NCI-H510A (cell line): ENCODE measurements at places on chromosomes 6 and 20.

DNA sequence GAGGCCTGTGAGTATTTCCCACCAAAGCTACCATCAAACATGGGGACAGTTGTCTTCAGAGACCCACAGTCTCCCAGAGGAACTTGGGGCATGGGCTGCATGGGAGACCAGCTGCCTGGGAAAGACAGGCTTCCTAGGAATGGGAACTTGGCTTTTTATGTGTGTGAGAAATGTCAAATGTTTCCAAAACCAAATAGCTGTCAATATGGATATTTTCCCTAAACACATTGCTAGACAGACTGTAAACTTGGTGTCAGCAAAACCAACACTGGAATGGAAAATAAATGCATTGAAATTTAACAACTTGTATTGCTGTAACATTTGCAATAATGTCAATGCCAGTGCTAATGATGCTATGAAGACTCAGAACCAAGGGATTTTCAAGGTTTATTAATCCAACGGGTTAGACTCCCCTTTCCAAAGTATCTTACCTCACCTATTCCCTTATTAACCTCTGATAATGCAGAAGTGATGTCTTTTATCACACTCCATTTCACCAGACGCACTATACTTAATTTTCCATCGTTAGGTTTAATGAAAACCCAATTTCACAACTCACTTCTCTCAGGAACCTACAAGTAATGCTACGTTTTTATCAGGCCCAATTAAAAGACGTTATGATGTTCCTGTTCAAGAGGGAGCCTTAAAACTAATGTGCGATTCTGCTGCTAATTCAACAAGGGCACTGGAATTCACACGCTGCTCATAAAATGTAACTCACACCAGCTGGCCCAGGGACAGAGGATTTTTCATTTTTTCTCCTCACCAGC, 546.1 kb upstream of the CHD6 start:
- DNase-seq, result no peak

GRCh38 chr20:54606380-54606779, 131.0 kb downstream of the DOK5 start:
- DNase-seq, result no peak

DNA sequence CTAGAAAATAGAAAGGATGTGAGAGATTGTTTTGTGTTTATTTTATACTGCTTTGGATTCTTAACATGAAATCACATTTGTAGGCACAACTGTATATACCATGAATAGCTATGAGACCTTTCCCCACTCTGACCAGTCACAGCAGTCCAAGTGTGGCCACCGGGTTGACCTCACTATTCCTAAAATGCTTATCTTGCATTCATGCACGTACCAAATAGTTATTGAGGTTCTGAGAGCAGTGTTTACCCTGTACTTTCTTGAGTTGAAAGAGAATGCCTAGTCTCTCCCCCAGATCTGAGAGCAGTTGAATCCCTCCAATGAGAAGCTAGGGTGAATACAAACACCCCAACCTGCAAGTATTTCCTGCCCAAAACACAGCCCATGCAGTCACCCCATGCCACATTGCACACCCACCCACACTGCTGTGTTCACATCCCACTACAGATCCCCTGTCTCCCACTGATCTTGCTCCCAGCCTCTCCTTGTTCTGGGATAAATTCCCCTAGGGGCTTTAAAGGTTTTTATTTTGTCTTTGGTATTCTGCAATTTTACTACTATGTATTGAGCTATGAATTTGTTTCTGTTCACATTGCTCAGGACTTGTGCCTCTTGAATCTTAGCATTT, 51.6 kb downstream of the GOPC start:
- DNase-seq, result no peak

GRCh38 chr6:109695468-109695867, 4.4 kb downstream of the FIG4 start:
- no peak for DNase-seq

- no peak for DNase-seq
These were observed 449.4 kb upstream of the CDH4 start for GRCh38 chr20:60802676-60803075.

GRCh38 chr20:33084722-33085121, 5.3 kb downstream of the BPIFB4 start:
- DNase-seq, result no peak

DNA sequence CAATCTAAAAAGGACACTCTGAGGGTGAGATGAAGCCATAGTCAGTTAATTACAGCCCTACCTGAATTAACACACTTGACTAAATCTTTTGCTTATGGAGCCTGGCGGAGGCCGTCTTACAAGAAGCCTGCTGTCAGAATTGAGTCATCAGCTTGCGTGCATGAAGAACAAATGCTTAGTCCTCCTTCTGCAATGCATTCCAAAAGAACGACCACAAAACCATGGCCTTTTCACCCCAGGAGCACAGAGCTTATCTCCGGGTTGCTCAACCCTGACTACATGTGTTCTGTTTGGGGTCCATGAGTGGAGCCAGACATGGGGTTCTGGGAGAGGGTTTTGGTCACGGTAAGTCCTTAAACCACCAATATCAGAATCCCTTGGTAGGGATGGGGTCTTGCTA, 318.1 kb downstream of the CLIC5 start:
- DNase-seq, result no peak

DNA sequence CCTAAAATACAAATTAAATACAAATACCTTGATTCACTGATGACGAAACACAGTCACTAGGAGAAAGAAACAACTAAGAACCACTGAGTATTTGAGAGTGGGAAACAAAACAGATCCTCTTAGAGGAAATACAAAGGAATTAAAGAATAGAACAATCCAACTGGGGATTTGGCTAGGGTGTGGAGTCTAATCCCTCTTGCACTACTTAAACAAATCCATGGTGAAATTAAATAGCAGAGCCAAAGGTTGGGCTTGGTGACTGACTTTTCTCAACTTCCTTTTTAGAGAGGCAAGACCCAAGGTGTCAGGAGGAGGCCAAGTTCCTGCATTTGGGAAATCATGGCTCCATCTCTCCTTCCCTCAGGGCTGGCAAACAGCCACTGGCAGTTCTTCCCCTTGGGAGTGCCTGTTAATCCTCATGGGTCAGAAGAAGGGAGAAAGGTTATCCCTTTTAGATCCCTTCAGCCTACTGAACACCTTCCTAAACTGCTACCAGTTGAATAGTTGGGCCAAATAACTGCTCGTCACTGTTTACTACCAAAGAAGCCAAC, 101.2 kb upstream of the TRAF3IP2 start:
- DNase-seq, result no peak

- DNase-seq, result no peak
These were observed 1.3 kb upstream of the PPP1R3G start for GRCh38 chr6:5083813-5084359.

- no peak for DNase-seq
These were observed 221.9 kb upstream of the ZNF217 start for GRCh38 chr20:53815509-53815908.

- DNase-seq, result no peak
These were observed 22.1 kb upstream of the TENT5A start for GRCh38 chr6:81774542-81774941.

GRCh38 chr6:136408204-136408603, 118.6 kb upstream of the BCLAF1 start:
- DNase-seq, result no peak

GRCh38 chr6:56732517-56732916, 89.8 kb upstream of the DST start:
- DNase-seq, result no peak

- no peak for DNase-seq
These were observed 96.5 kb downstream of the SNAP25 start for GRCh38 chr20:10315138-10315537.

DNA sequence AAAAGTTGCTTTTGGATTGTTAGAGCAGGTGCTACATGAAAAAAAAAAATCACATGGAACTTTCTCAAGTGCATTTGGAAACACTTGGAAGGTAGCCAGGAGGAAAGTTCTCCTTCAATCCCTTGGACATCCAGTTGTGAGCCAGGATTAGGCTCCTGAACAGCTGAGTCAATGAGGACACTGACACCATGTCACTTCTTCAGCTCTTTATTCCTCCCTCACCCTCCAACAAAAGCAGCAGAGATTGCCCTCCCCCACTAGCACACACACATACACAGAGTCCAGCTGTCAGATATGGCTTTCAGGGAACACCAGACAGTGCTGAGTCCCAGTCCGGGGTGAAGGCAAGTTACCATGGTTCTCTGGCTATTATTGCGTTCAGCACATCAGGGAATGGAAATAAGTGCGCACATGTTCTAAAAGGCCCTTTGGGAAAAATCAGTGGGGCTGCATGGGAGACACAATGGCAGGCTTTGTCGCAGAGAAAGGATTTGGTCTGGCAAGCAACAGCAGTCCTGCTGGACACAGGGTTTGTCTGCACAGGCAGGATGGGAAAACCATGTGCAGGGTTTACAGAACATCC, 124.7 kb upstream of the MARCKS start:
- no peak for DNase-seq

DNA sequence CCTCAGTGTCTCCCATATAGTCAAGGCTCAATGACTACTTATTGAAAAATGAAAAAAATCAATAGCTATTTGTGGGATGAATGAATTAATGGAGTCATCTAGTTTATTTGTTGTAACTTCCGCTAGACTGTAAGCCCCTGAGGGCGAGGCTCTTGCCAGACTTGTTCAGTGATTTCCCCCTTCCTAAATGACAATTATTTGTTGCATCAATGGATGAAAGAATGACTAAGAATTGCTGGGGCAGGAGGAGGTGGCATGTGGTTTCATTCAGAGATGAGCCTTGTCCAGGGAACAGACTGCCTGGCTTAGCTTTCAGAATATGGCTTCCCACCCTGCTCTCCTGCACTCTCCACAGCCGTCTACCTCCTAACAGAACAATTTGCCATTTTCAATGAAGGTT, 1.1 kb upstream of the PRELID3B start:
- DNase-seq, result no peak

DNA sequence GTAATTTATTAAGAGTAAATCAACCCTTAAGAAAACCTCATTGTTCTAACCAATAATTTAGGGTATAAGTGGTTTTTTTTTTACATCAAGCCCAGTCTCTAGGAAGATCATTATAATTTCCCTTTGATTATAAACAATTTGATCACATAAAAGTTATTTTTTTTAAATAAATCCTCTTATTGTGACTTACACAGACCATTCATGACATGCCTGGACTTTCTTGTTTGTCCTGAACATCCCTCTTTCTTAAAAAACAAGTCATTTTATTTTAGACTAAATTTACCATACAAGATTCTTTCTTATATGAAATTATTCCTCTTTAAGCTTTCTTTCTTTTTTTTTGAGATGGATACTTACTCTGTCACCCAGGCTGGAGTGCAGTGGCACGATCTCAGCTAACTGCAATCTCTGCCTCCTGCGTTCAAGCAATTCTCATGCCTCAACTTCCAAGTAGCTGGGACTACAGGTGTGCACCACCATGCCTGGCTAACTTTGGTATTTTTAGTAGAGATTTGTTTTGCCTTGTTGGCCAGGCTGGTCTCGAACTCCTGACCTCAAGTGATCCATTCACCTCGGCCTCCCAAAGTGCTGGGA, 53.6 kb upstream of the AGPAT4 start:
- no peak for DNase-seq

GRCh38 chr20:43046966-43047365, 142.7 kb downstream of the PTPRT start:
- DNase-seq, result peak; percentile 11

GRCh38 chr6:46735720-46736031, 501 bp upstream of the PLA2G7 start:
- DNase-seq, result no peak

DNA sequence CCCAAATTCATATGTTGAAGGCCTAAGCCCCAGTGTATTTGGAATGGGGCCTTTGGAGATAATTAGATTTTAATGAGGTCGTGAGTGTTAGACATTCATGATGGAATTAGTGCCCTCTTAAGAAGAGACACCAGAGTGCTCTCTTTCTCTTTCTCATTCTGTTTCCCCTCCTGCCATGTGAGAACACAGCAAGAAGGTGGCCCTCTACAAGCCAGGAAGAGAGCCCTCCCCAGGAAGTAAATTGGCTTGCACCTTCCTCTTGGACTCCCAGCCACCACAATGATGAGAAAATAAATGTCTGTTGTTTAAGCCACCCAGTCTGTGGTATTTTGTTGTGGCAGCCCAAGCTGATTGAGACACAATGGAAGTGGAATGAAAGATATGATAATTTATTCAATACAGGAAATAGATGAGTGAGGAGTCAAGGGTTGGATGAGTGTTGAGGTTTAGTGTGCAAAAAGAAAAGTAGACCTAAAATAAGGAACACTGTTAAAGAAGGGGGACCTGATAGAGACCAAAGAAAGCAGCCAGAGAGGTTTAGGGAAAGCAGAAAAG, 25.9 kb upstream of the ATXN1 start:
- DNase-seq, result no peak

- DNase-seq, result no peak
These were observed 493.3 kb downstream of the ADGRB3 start for GRCh38 chr6:69128411-69128810.

GRCh38 chr6:38279963-38280588, 359.7 kb downstream of the BTBD9 start:
- no peak for DNase-seq

DNA sequence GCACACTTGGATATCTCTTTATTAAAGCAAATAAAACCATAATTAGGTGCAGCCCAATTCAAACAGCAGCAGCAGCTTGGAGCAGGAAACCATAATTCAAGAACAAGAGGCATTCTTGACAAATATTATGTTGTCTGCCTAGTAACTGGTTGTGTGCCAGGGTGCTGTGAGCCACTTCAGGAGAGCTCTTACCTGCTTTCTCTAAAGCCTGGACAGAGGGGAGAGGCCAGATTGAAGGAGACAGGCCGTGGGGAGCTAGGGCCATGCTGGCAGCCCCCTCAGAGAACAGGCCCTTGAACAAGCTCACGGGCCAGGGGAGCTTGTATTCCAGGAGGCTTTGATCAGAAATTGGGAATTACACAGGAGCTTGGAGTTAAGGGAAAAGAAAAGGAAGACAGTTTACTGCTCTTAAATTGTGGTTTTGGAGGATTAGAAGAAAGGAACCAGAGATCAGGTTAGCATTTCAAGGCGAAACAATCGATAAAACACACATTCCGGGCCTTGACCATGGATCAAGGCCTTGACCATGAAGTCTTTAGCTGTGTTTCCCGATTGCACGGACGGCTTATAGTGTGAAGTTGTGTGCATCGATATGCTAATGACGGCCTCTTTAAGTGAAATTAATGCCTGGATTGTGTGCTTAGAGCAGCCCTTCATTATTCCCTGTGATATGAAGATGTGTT, 69.8 kb upstream of the NKX2-2 start:
- DNase-seq, result peak; percentile 44
